Urinary bladder (tissue), 4 donors: ENCODE measurements at places on chromosomes 5 and 9.

- no peak for DNase-seq
Observed at GRCh38 chr9:90544488-90544887, 98.1 kb downstream of the DIRAS2 start.

GRCh38 chr9:6911901-6912638 lies 154.3 kb downstream of the KDM4C start:
- DNase-seq = no peak

- no peak for DNase-seq
Observed at GRCh38 chr5:95934207-95934804, 27.3 kb downstream of the ELL2 start.

- DNase-seq = no peak
Observed at GRCh38 chr9:111632060-111632459, 926 bp downstream of the DNAJC25 start.

- DNase-seq = no peak
Observed at GRCh38 chr5:177372910-177373309, 11.3 kb upstream of the SLC34A1 start.

DNA sequence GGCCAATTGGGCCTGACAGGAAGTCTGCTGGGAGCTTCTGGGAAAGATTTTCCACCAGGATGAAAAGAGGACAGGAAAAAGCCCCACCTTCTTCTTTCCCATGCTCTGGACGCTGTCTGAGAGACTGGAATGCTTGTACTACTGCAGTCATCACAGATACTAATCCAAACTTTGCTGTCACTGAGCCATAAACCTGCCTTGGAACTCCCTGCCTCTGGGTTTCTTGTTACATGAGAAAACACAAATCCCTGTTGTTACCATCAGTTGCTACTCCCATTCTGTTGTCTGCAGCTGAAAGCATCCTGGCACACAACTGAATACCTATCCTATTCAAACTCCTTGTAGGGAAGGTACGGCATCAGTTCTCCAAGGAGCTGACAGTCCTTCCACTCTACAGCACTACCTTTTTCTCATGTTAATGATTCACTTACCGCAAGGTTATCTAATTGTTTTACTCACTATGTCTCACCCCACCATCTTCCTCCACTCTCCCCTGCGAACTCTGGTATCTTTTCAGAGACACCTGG lies 167.5 kb downstream of the CDK5RAP2 start:
- DNase-seq = peak; percentile 31

DNA sequence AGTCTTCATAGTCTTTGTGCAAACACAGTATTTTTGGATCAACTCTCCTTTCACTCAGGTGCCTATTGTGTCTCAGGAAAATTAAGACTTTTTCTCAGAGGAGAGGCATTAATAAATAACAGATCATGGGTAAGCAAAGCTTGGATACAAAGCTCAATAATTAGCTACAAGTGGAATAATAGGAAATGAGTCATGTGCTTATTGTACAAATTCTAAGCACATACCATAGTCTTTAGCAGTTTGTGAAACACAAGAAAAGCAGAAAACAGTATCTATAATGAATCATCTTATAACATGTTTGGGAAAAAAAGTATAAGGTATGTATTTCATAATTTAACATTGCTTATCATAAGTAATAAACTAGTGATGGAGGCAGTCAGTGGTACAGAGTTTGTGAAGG lies 477.0 kb downstream of the CDH10 start:
- no peak for DNase-seq

DNA sequence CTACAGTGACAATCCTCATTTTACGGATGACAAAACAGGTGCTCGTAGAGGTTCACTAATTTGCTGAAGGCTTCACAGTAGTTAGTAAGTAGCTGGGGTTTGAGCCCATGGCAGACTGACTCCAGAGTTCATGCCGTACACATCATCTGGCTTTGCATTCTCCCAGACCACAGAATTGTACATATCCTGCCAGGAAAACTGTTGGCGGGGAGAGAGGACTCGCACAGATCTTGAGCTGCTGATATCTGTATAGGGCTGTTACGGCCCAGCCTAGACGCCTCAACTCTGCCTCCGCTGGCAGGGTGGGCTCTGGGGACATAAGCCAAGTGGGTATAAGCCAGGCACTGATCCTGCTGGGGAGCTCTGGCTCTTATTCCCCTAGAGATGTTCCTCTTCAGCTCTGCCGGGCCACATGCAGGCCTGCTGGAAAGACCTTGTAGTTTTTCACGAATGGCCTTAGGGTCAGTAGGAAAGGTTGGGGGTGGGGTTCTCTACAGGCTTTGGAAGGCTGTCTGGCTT lies 16.3 kb downstream of the LARP1 start:
- DNase-seq = no peak

DNA sequence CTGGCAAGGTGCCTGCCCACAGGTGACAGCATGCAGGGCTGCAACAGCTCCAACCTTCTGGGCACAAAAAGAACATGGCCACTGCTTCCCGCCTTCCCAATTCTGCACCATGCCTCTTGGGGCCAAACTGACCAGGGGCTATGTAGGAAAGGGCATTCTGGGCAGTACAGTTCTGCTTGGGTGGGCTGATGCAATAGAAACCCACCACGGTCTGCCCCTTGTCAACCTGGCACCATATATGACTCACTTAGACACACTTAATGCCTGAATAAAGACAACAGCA lies 40.2 kb upstream of the FCN1 start:
- DNase-seq = no peak

- DNase-seq = no peak
Observed at GRCh38 chr5:150582241-150583109, 58.0 kb upstream of the SYNPO start.

GRCh38 chr5:107812570-107813141 lies 141.9 kb upstream of the EFNA5 start:
- no peak for DNase-seq

- no peak for DNase-seq
Observed at GRCh38 chr5:33833237-33833575, 58.6 kb downstream of the ADAMTS12 start.

GRCh38 chr9:128946571-128947276 lies 679 bp downstream of the DOLK start:
- no peak for DNase-seq
